ENCODE measurements at places on chromosomes 13 and 19. TPM values are rescaled to one million over a fixed set of nuclear protein-coding genes. Genes with fewer than 3 reads are reported as not detected.

- no peak for DNase-seq
These were observed 11.9 kb downstream of the CAPS start for GRCh38 chr19:5925830-5926427.

GRCh38 chr13:40434516-40435397 is 231.7 kb downstream of the FOXO1 start:
- DNase-seq: no peak

GRCh38 chr13:95296326-95296925 is 4.8 kb downstream of the ABCC4 start:
- no peak for DNase-seq

- no peak for DNase-seq
These were observed 461 bp downstream of the LILRA2 start for GRCh38 chr19:54574051-54574450.

DNA sequence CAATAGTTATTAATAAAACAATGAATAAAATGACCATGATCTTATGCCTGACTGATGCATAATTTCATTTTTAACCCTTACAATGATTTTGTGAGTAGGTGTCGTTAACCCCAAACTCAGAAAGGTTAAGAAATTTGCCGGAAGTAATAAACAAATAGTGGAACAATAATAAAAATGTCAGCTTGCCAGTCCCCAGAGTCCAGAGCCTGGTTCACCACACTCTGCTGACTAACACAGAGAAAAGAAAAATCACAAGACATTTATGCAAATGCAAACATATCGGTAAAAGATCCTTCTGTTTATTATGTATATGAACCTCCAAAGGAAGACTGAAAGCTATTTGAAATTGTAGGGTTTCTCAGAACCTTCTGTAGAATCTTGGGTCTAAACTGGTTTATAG is 563.7 kb downstream of the EFNB2 start:
- no peak for DNase-seq

The PSG7 gene
- total RNA-seq: not detected

The IRS2 gene
- 9.7 TPM for total RNA-seq

The IRGC gene
- total RNA-seq: not detected

The LYPD5 gene
- 0.92 TPM for total RNA-seq

The SIGLEC12 gene
- total RNA-seq: 0.19 TPM

GRCh38 chr19:49551531-49551930 is 23.7 kb downstream of the RCN3 start:
- no peak for DNase-seq

GRCh38 chr13:80360453-80360800 is 19.5 kb upstream of the SPRY2 start:
- DNase-seq: no peak

DNA sequence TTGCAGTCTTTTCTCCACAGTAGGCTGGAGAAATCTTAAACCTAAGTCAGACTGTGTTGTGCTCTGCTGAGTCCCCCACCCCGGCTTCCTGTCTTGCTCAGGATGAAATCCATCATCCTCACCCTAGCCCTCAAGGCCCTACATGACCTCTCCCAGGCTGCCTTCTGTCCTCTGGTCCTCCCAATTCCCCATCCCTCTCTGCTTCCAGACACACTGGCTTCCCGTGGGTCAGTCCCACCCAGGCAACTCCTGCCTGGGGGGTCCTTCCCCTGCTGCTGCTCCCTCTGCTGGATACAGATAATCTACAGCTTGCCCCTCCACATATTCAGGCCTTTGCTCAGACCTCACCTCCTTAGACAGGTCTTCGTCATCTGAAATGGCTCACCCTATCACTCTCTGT is 18.4 kb upstream of the CBY2 start:
- DNase-seq: no peak

The ZGLP1 gene
- total RNA-seq: 0.65 TPM

DNA sequence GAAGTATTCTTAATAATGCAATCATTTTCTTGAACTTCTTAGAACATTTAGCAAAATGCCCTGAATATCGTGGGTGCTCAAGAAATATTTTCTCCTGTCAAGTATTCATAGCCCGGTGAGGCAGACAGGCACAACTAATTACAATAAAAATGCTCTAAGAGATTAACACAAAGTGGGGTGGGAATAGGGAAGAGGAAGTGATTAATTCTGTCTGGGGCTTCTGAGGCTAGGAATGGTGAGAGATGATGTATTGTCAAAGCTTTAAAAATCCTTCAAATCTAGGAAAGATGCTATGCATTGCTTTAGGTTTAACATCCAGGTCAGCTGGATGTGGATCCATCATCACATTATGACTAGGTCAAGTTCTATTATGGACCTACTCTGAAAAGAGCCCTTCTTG is 66.9 kb upstream of the POSTN start:
- no peak for DNase-seq

The SLC25A41 gene
- total RNA-seq: 0.16 TPM

The KLK8 gene
- total RNA-seq: not detected

The KLK3 gene
- total RNA-seq: not detected

DNA sequence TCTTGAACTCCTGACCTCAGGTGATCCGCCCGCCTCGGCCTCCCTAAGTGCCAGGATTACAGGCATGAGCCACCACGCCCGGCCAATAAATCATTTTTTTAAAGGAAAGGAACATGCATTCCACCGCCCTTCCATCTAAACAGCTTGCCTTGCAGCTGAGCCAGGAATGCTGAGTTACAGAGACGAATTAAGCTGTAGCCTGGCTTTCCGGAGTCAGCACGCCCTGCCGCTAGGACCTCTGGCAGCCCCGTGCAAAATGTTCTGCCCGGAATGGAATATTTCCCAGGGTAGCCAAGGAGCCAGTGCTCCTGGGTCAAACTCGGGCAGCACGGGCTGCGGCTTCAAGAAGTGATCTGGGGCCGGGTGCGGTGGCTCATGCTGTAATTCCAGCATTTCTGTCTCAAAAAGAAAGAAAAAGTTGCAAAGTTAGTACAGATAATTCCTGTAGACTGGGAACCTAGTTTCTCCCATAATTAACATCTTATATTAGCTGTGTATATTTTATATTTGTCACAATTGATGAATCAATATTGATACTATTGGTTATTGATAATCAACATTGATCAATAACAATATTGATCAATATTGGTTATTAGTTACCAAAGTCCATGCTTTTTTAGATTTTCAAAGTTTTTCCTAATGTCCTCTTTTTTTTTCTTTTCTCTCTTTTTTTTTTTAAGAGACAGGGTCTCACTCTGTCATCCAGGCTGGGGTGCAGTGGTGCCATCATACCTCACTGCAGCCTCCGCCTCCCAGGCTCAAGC is 19.2 kb downstream of the ATCAY start:
- no peak for DNase-seq

Measured in Right ventricle myocardium inferior (tissue), 1 donor.